ENCODE measurements at places on chromosomes 11 and 22. TPM values are rescaled to one million over a fixed set of nuclear protein-coding genes. Genes with fewer than 3 reads are reported as not detected.

The CCDC81 gene
- polyA plus RNA-seq = 1.5 TPM

The SPCS2 gene
- 181 TPM for polyA plus RNA-seq

The OR5L1 gene
- polyA plus RNA-seq = not detected

The LRRC75B gene
- polyA plus RNA-seq = 33.2 TPM

The GPR152 gene
- not detected for polyA plus RNA-seq

The SYTL2 gene
- polyA plus RNA-seq = 32.3 TPM

The ARAP1 gene
- 113 TPM for polyA plus RNA-seq

The SYT12 gene
- 0.28 TPM for polyA plus RNA-seq

The KRTAP5-7 gene
- polyA plus RNA-seq = not detected

DNA sequence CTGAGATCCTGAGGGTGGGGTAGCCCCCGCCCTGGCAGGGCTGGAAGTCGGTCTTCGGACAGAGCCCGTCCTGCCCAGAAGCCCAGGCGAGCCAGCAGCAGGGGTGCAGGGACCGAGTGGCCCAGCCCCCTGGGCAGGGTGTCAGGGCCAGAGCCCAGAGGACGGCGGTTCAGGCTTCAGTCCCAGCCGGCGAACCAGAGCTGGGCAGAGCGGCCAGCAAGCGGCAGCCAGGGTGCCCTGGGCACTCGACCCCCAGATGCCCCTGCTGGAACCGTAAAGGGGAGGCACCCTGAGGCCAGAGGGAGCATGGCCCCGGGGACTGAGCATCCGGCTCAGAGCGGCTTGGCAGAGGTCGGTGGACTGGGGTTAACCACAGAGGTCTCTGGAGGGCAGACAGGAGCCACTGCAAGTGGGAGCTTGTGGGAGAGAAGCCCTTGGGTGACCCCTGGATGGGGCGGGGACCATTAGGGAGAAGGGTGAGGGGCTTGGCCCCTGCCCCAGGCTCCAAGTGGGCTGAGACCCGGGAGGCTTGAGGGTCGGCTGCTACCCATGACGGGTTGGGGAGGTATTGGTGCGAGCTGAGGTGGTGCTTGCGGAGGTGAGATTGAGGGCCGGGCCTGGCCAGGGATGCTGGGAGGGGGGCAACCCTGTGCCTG lies 15.9 kb downstream of the LSP1 start:
- no peak for DNase-seq

DNA sequence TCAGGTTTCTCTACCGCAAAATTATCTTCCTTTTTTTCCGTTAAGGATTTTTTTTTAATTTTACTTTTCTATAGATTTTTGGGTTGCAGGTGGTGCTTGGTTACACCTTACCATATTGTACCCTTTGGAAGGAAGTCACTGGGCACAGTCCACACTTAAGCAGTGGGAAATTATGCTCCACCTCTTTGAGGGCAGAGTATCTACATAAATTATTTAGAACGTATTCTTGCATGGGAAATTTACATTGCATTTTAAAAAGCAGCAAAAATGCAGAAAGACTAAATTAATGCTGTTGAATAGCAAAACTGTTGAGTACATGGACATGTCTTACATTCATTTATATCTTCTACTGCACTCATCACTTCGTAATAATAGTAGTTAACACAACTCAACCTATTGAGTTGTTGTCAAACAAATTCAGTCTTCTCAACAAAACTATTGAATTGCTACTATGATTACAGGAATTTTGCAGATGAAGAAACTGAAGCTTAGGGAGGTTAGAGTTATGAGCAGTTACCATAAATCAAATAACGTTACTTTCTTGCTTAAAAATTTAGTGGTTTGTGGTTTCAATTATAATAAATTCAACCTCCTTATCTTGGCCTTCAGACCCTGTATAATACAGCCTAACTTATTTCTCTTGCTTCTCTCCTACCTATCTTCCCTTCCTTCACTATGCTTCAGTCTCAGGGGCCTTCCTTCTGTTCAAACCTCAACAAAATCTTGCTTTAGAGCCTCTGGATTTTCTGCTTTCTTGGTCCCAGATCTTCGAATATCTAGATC lies 97.4 kb upstream of the ARHGAP20 start:
- no peak for DNase-seq

DNA sequence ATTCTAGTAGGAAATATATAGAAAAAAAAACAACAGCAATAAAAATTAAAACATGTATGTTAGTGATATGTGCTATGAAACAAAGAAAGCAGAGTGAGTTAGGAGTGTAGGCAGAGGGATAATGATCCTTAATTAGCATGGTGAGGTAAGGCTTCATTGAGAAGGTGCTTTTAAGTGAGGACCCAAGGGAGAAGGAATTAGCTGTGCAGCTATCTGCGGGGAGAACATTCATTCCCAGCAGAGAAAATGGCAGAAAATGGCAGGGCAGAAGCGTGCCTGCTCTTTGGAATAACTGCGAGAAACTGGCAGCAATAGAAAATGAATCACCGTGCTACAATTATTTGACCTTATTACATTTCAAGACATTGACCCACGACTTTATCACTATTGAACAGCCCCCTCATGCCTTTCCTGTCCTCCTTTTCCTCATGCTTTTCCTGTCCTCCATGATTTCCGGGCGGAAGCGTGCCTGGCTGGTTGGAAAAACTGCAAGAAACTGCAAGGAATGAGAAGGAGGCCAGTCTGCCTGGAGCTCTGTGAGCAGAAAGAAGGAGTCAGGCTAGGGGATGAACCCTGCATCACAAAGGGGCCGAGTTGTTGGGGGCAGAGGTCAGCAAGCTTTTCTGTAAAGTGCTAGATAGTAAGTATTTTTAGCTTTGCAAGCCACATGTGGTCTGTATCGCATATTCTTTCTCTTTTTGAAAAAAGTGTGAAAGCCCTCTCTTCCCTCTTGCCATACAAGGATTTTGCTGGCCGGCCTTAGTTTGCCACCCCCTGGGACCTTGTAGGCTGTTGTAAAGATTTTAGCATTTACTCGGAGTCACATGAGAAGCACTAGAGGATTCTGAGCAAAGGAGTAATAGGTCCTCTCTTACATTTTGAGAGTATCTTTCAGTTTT lies 37.1 kb upstream of the SWAP70 start:
- no peak for DNase-seq

DNA sequence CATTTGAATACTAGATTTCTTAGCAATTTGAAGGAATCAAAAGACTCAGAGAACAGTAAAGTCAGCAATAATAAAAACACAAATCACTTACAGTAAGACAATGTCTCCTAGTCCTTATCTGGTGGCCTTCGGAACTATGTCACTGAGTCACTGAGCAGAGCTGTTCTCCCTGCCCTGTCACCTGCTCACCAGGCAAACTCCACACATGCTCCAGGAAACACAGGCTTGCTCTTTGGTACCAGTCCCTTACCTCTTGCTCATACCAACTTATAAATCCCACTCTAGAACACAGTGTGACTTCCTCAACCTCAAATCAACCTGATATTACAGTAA lies 81.1 kb upstream of the CHRM4 start:
- DNase-seq = no peak

DNA sequence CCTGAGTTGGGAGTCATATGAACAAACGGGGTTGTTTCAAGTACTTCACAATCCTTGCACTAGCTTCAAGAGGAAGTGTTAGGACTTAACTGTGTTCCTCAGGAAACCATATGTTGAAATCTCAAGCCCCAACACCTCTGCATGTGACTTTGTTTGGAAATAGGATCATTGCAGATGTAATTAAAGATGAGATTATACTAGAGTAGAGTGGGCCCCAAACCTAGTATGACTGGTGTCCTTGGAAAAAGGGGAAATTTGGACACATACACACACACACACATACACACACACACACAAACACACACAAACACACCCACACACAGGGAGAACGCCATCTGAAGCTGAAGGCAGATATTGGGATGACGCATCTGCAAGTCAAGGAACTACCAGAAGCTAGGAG lies 6.4 kb upstream of the CEP295 start:
- no peak for DNase-seq

- DNase-seq = no peak
Measured at GRCh38 chr11:33515347-33515746, 185.3 kb downstream of the C11orf91 start.

DNA sequence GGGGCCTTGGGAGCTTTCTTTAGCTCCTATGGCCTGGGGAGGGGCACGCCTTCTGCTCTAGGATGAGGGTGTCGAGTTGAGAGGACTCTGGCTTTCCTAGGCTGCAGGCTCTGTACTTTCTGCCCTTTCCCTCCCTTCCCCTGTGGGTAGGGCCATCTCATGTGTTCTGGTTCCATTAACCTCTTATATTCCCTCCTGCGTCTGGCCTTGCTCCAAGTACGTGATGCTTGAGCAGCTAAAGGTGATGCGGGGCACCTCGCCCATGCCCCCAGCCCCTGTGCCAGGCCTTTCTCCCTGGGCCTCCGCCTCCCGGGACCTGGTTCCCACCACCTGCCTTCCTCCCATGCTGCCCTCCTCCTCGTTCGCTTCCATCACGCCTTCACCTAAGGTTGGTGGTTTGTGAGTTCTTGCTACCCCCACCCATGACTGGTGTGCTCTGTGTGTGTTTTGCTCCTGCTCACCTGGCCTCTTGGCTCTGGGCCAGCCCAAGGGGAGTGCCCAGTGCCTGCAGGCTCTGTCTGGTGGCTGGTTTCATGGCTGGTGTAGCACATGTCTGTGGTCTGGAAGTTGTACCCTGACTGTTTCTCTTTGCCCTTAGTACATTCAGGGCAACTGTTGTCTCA lies 34.1 kb downstream of the PHLDB1 start:
- peak; percentile 77 for DNase-seq

- no peak for DNase-seq
Measured at GRCh38 chr11:23317816-23318215, 457.5 kb upstream of the CCDC179 start.

- peak; percentile 68 for DNase-seq
Measured at GRCh38 chr11:64619811-64620380, 28.9 kb downstream of the SLC22A12 start.

- DNase-seq = no peak
Measured at GRCh38 chr11:44960200-44960845, 9.6 kb upstream of the TP53I11 start.

DNA sequence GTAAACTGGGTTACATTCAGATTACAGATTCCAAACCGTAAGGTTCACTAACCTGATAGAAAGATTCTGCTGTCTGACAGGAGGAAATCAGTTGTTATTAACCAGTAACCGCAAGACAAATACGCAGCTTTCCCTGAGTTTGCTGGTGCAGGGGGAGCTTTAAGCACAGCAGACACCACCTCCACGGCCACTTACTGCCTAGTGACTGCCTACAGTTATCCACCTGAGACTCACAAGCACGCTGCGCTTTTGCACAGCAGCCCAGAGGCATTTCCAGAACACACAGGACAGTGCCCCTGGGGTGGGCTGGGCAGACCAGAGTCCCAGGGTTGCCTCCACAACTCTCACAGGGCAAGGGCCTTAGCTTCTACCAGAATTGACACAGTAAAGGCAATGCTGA lies 90.9 kb downstream of the CTTN start:
- DNase-seq = no peak

GRCh38 chr22:38467438-38467903 lies 425 bp upstream of the KDELR3 start:
- DNase-seq = no peak

GRCh38 chr11:4919250-4919649 lies at the start of gene OR51G2:
Gene OR51G2 (minus strand): TSS chr11:4919350. CDS start chr11:4915663, 3,687 bp downstream.
- DNase-seq = no peak

DNA sequence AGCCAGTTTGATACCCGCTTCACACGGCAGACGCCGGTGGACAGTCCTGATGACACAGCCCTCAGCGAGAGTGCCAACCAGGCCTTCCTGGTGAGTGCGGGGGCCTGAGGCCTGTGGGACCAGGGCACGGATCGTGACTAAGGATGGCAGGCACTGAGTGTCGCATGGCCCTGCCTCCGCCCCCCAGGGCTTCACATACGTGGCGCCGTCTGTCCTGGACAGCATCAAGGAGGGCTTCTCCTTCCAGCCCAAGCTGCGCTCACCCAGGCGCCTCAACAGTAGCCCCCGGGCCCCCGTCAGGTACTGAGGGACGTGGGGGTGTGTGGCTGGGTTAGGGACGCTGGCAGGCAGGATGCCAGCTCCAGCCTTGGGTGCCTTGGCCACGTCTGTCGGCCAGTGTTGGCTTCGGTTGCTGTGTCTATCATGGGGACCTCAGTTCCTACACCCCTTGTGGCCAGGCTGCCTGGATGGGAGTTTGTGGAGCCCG lies 3.0 kb downstream of the PTPRCAP start:
- DNase-seq = no peak

DNA sequence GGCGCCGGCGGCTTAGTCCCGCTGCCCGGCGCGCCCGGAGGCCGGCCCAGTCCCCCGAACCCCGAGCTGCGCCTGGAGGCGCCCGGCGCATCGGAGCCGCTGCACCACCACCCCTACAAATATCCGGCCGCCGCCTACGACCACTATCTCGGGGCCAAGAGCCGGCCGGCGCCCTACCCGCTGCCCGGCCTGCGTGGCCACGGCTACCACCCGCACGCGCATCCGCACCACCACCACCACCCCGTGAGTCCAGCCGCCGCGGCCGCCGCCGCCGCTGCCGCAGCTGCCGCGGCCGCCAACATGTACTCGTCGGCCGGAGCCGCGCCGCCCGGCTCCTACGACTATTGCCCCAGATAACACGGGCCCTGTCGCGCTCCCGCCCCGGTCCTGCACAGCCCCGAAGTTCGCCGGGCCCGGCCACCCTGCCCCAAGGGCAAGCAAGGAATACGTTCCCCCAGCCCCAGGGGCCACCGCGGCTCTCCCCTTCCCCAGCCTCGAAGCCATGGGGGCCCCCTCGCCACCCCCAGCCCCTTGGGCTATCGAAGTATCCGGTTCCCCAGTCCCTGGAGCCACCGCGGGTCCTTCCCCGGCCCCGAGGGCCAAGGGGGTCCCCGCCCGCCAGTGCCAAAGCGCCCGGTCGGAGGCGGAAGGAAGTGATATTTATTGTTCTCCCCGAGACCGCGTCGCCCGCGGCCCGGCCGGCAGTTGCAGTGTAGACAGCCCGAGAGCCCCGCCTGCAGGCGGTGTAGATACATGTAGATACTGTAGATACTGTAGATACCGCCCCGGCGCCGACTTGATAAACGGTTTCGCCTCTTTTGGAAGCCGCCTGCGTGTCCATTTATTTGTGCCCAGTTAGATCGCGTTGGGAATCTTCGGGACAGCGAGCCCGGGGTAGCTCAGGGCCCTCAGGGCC lies 6.2 kb downstream of the TBX1 start:
- DNase-seq = no peak

- no peak for DNase-seq
Measured at GRCh38 chr22:42379966-42380537, 52.2 kb downstream of the NFAM1 start.

DNA sequence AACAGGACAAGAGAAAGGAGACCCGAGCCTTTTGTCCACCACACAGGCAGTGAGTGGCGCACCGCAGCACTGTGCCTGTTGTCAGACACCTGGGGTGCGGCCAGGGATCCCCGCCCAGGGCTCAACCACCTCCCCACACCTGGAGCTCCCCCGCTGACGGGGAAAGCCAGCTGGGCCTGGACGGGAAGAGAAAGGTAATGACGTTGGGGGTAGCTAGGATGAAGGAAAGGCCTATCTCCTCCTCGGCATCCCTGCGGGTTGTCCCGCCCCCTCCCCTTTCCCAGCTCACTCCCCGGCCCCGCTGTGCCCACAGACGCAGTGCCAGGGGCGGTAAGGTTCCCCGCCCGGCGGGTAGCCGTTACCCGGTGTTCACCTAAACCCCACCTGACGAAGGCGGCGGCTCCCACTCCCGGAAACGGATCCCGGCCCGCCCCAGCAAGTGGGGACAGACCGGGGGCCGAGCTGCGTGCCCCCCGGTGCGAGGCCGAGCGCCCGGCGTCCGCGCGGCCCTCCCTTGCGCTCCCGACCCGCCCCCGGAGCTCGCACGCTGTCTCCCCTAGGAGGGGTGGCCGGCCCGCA lies 495 bp downstream of the HYOU1 start:
- DNase-seq = no peak

- no peak for DNase-seq
Measured at GRCh38 chr11:107713009-107713408, 1.2 kb upstream of the SLN start.

- DNase-seq = no peak
Measured at GRCh38 chr11:33772300-33772699, 2.0 kb downstream of the FBXO3 start.

- no peak for DNase-seq
Measured at GRCh38 chr11:14070896-14071295, 108.4 kb downstream of the SPON1 start.

All from left lung (tissue), 14 donors.